Cerebellar nuclear complex (tissue), 1 donor: ENCODE measurements at places on chromosomes 6 and 20.

DNA sequence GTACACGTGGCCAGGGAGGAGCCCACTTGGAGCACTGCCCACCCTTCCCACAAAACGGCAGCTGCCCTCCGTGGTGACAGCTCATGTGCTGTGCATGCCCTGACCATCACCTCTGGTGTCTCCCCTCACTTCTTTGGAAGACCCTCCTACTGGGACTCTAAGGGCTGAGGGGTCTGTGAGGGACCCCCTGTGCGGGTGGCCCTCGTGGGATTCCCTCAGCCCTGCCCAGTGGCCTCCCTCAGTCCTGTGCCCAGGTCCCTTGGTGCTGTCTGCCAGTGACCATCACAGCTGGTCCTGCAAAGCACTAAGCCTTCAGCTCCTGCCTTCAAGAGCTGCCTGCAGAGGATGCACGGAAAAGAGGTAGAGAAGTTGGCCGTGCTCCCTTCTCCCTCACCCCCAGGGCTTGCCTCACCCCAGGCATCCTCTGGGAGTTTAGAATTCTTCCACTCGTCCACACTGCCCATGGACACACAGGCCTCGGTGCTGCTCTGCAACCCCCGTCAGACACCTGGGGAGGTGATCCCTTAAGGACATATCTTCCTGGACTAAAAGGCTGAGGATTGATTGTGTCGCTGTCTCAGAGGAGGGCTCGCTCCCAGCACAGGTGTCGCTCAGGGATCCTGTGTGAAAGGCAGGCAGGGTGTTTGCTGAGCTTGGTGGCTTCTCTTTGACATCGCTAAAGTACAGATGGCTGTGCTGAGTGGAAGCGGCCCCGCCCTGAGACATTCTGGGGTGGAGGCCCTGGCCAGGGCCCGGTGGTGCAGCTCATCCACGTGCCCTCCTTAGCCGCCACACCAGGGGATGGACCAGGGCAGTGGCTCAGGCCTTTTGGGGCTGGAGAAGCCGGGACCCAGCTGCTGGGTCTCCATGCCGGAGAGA, 119.5 kb upstream of the FRMD1 start:
- DNase-seq = no peak

DNA sequence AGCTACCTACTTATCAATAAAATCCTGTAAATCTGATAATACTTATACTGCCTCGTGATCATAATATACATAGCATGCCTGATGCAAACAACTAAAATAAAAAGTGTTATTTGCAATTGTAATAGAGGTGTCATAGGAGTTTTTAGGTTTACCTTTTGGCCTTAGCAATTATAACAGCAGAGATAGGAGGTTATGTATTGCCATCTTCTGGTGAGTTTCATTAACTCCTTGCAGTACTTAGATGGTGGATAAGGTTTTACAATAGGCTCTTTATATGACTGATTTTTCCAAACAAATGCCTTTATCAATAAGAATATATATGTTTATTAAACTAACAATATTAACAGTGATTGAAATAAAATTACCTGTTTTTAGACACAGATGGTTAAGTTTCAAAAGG, 27.8 kb upstream of the MYCT1 start:
- no peak for DNase-seq

DNA sequence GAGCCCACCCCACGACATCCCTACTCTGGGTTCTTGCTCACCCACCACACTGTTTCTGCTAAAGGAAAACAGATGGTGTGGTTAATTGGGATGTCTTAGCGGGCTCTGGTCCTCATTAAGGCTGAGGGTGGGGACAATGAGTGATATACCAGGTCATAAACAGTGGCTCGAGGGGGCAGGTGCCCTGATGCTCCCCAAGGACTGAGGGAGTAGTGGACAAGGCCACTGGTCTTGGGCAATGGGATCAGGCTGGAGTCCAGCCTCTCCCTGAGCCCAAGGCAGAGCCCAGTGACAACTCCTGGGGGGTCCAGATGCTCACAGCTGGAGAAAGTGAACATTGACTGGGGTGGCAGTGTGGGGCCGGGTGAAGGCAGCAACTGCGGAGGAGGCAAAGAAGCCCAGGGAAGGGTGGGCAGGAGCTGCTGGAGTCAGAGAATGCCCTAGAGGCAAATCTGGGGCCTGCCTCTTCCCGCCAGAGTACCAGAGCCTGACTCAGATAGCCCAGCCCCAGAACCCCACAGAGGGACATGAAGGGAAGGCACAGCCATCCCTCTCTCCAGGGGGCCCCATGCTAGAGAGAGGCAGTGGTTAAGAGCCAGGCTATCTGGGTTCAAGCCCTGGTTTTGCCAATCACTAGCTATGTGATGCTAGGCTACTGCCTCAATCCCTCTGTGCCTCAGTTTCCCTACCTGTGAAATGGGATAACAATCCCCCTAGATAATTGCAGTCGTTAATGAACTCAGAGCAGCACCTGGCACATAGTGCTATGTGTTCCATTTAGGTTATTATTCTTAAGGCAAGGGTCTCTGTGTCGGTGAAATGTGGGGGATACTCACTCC, 72.3 kb downstream of the MRPL14 start:
- DNase-seq = no peak

- DNase-seq = no peak
These were observed 9.3 kb upstream of the BCAS1 start for GRCh38 chr20:54079652-54080051.

DNA sequence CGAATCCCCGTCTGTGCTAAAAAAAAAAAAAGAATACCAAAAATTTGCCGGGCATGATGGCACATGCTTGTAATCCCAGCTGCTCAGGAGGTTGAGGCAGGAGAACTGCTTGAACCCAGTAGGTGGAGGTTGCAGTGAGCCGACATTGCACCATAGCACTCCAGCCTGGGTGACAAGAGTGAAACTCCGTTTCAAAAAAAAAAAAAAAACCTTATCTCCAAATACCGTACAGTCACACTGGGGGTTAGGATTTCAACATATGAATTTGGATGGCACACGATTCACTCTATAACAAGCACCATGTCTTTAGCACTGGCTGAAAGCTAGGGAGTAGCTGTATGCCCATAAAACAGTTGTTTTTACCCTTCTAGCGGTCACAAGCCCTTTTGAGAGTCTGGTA, 3.8 kb downstream of the SMIM13 start:
- no peak for DNase-seq

- no peak for DNase-seq
These were observed 370.0 kb upstream of the SPTLC3 start for GRCh38 chr20:12638633-12639312.

DNA sequence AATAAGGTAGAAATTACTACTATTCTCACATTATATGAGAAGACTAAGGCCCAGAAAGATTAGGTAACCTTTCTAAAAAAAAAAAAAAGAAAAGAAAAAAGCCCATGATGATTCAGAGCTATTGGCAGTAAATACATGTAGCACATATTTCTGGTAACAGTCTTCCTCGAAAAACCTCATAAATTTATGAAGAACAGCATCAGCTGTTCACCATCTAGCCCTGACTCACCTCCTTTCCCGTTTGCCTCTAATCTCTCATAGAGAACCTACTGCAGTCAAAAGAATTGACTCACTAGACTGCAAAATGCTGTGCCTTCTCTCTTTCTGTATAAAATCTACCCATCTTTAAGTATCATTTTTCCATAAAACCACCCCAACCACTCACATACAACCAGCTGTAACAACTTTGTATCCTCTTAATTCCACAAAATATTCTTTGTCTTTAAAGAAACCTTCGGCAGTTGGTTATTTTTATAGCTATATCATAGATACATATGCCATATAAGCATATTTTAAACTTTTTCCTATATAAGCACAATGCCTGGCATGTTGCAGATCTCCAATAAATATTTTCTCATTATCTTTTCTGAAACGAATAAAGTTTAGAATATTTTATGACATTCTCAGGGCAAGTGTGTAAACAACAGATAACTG, 152.7 kb upstream of the ENPP5 start:
- DNase-seq = no peak

DNA sequence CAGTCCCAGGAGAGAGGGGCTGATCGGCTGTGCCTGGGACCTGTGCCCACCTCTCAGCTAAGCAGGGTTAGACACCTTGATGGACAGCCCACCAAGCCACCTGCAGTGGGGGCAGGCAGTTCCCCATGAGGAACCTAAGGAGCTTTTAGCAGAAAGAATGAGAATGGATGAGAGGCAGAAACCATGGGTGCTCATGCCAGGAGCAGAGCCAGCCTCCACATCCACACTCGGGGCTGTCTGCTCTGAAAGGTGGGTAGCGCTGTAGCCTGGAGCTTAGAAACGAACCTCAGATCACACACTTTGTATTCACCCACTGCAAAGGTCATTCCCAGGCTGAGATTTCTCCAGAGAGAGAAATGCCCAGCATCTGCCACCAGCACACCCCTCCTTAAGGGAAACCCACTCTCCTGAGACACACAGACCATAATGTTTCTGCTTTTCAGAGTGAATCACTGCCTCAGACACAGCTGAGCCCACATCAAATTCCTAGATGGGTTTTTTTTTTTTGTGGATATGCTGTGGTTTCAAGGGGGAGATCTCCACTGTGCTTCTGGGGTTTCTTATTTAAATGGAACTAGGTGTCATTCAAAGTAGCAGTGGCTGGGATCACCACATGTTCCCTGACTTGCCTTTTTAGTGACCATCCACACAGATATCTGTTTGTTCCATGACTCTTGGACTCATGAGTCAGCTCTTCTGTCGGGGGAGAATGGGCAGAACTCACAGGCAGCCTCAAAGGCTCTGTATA, 218.9 kb downstream of the EYA2 start:
- DNase-seq = no peak

DNA sequence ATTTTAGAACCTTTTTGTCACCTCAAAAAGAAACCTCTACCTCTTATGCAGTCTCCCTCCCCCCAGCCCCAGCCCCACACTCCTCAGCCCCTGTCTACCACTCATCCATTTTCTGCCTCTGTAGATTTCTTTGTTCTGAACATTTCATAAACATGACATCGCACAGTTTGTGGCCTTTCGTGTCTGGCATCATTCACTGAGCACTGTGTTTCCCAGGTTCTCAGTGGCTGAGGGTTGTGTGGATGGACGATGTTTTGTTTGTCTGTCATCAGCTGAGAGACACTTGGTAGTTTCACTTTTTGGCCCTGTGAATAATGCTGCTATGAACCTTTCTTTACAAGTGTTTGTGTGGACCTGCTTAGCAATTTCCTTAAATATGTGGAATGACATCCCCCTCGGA, 64.5 kb downstream of the FAM120B start:
- DNase-seq = no peak

GRCh38 chr6:154499855-154500589, 10.5 kb downstream of the CNKSR3 start:
- no peak for DNase-seq

- DNase-seq = no peak
These were observed 272.1 kb downstream of the LRFN2 start for GRCh38 chr6:40315060-40315459.

DNA sequence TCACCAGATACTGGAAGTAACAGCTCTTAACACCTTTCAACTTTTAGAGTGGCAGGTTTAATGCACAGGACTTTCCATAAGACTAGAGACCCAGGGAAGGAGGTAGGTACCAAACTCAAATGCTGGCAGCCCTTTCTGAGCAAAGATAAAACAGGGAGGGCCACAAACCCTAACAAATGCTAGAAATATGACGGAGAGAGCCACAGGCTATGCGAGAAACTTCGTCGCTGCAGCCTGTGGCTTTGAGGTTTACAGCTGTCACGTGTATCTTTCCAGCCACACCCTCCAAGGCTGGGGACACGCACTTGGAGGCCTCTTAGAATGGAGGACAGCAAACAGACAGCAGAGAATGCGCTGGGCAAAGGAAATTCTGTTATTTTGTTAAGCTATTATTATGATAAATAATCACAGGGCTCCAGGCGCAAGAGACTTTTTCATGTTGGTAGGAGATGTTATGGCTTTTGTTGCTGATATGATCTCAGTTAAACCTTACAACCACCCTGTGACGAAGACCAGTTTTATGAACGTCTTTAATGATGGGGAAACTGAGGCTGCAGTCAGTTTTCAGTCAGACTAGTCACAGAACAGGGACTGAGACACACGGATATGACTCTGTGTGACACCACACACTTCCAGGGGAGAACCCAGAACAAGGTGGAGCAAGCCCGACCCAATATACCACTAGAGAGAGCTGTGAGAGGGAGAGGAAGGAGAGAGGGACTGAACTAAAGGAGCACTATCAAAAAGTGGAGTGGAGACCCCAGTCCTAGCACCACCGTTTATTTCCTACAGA, 2.0 kb downstream of the TRAM2 start:
- DNase-seq = no peak

- no peak for DNase-seq
These were observed 23.1 kb downstream of the FKBP5 start for GRCh38 chr6:35665573-35665972.

- no peak for DNase-seq
These were observed 539 bp downstream of the CDYL start for GRCh38 chr6:4776493-4777393.

- no peak for DNase-seq
These were observed 78.5 kb upstream of the TRDN start for GRCh38 chr6:123715006-123715863.

- no peak for DNase-seq
These were observed 269.7 kb downstream of the PRL start for GRCh38 chr6:22027040-22027725.

- DNase-seq = no peak
These were observed 15.6 kb upstream of the UQCC2 start for GRCh38 chr6:33727126-33727525.

DNA sequence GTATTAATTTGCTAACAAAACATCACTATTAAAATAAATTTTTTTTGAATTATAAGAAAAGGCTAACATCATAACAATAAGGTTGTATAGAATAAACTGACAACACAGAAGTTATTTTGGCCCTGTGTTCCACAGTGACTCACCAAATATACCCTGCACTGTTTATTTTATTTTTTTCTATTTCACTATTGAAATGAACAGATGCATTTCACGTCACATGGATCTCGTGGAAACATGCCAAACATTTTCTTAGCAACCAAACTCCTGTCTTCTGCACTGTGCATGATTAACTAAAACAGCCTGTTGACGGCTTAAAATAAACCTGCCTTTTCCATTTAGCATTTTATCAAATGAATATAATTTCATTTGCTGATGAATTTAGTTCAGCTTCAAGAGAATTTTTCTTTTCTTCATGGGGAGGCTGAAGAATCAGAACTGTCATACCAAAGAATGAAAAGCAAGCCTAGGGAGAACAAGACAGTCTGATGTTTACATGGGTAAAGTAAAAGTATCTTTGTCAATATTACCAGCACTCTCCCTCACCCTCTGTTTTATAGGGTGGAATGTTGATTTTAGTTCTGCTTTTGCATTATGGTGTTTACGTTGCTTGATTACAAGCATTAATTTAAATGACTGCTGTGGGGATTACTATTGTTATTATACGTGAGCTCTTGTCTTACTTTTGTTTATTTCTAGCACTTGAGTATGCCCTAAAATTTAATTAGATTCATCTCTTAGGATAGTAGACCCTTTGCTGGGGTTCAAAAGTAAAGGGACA, 115.3 kb downstream of the LCA5 start:
- DNase-seq = no peak

- DNase-seq = no peak
These were observed 17.2 kb upstream of the HCK start for GRCh38 chr20:32034581-32035425.

- no peak for DNase-seq
These were observed 7.8 kb downstream of the QRSL1 start for GRCh38 chr6:106637051-106637716.
